Stimulated activated memory B cell treated with anti-CD40 and anti-IgM and Interleukin-4, amounts not matched to agents 10 μg/mL and 1 μg/mL and 100 μg/mL, for 72 hours (primary cell): ENCODE measurements at places on chromosomes 5 and 9.
A peak's percentile ranks its signal among the peaks of the same experiment; 100 is the strongest.

- ATAC-seq = no peak
These were observed 3.7 kb downstream of the ANXA1 start for GRCh38 chr9:73155377-73155776.

DNA sequence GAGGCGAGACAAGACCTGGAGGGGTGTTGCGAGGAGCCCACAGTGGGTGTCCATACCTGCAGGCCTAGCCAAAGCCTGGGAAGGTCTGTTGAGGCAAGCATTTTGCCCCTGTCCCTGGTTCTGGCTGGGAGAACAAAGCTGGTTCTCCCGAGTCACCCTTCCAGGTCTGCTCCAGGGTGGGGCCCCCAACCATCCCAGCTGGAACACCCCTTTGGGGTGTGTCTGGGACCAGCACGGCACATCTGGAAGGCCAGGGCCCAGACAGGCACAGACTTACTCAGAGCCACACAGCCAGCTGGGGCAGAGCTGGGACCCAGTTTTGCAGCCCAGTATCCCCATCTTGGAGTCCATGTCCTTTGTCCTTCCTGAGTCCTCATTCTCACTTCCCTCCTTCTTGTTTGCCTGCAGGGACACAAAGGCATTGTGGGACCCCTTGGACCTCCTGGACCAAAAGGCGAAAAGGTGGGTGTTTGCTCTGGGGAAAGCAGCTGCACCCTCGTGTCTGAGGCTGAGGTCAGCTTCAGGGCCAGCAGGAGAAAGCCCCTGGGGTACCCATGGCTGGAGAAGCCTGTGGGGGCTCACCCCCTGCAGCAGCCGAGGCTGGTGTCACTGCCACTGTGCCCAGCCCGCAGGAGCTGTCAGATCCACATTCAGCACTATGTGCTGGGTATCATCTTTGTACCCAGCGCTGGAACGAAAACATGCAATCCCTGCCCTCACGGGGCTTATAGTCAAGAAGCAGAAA, 38.4 kb upstream of the ORM1 start:
- no peak for ATAC-seq

DNA sequence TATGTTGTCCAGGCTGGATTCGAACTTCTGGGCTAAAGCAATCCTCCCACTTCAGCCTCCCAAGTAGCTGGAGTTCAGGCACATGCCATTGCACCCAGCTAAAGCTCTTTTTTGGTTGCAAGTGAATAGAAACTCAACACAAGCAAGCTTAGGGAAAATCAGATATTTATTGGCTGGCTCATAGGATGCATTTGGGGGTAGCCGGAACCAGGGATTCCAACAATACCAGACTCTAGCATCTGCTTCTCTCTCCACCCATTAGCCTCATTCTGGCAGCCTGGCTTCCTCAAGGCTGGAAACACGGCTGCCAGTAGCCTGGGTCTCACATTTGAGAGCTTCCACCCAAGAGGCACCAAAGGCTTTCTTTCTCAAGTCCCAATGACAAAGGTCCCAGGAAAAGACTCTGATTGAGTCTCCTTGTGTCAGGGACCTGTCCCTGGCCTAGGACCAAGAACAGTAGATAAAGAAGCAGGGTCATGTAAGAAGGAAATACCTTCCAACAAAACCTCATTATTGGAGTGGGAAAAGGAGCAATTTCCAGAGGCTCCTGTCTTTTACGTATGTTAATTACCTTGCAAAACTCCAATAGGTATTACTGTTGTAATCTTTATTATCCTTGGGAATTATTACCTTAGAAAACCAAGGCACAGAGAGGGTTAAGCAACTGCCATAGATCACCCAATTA, 23.0 kb upstream of the B4GALT1 start:
- ATAC-seq = no peak

GRCh38 chr5:32828492-32828891, 117.4 kb downstream of the NPR3 start:
- no peak for ATAC-seq

DNA sequence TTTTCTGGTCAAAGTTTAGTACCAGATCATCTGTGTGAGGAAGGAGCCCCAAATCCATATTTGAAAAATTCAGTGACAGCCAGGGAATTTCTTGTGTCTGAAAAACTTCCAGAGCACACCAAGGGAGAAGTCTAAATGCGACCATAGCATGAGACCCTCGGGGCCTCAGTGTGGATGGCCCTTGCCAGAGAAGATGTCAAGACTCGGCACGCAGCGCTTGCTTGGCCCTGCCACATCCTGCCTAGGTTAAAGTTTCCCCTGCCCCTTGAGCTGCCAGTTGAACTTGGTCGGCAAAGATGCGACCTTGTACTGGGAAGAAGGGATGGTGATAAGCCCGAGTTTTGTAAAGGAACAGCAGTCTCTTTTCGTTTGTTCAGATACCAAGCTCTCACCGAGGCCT, 65.8 kb downstream of the IL31RA start:
- ATAC-seq = no peak

- ATAC-seq = no peak
These were observed 7.4 kb upstream of the IFNA1 start for GRCh38 chr9:21432672-21433425.

GRCh38 chr9:127021664-127022363, 100.6 kb downstream of the ANGPTL2 start:
- no peak for ATAC-seq

DNA sequence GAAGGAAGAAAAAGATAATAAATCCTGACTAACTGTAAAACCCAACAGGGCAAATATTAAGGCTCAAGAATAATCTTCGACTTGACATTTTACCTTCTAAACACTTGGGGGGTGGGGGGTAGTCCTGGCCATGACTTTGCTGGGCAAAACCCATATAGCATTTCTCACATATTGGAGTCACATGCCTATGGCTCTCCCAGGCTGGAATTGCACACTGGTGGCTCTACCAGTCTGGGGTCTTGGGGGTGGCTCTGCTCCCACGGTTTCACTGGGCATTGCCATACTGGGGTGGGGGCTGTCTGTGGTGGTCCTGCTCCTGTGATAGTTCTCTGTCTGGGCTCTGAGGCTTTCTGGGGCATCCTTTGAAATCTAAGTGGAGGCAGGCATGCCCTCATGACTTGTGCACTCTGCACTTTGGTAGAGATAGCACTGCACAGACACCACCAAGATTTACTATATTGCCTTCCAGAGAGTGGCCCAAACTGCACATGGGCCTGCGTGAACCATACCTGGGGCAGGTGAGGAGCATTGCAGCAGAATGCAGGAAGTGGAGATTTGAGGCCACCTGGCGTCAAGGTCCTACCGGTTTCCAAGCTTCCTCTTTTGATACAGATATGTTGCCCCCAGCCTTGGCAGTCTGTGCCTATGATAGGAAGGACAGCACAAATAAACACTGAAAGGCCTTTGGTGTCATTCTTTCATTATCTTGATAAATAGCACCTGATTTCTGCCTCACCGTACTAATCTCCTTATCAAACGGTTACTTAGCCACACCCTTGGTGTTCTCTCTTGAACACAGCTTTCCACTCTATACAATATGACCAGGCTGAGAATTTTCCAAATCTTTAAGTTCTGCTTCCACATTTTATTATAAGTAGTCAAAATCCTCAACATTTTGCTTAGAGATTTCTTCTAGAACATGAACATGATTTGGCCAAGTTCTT, 29.8 kb downstream of the BAAT start:
- ATAC-seq = no peak

DNA sequence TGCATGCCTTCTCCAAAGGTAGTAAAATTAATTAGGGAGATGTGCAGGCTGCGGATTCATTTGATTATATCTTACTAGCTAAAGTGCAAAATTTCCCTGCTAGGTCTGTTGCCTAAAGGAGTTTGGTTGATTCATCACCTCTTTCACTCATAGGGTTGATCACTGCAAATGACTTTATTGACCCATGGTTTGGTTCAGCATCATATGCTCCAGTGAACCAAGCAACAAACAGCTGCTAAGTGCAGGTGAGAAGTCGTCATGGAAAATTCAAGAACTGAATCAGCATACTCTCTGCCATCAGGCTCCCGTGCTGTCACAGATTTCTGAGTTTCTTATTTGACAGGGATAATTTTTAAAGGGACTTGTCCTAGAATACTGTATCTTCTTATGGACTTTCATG, 571.8 kb upstream of the CDH18 start:
- no peak for ATAC-seq

GRCh38 chr5:59358005-59358861, 535.3 kb downstream of the PDE4D start:
- no peak for ATAC-seq

DNA sequence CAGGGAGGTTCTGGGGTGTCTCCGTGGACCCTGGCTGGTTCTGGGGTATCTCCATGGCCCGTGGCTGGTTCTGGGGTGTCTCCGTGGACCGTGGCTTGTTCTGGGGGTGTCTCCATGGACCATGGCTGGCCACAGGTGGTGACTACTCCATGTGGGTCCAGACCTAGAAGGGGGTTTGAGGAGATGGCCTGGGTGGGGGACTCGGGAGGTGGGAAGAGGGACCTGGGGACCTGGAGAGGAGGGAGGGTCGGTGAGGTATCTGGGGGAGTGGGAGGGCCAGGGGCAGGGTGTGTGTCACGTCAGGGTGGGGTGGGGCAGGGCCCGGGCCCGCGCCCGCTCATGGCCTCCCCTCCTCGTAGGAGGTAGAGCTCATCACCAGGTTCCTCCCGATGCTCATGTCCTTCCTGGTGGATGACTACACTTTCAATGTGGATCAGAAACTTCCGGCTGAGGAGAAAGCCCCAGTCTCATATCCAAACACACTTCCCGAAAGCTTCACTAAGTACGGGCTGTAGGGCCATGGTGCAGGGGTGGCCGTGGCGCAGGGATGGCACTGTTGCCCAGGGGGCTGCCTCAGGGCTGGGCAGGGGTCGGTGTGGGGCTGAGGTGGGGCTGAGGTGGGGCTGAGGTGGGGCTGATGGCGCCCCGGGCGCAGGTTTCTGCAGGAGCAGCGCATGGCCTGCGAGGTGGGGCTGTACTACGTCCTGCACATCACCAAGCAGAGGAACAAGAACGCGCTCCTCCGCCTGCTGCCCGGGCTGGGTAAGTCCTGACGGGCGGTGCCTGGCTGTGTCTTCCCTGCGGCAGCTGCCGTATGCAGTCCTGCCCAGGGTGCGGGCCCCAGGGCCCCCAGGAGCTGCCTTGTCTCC, 10.7 kb upstream of the TOR4A start:
- no peak for ATAC-seq

GRCh38 chr5:5483350-5483749, 60.9 kb downstream of the ICE1 start:
- no peak for ATAC-seq

- ATAC-seq = no peak
These were observed 233.3 kb downstream of the GAS1 start for GRCh38 chr9:86713970-86714369.

DNA sequence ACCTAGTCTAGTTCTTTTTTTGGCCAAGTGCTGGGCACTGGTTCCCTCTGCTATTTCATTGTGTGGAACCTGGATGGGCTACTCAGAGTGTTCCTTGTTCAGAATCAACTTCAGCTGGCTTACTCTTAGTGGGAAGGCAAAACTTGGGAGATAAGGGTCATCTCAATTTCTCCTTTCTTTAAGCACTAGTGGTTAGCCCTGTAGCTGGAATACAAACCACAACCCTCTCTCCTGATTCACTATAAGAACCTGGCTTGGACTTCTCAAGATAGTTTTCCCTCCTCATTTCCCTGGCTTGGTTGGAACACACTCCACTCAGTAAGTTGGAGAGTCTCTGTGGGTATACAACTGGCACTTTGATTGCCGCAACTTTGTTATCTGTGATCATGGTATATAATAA, 35.1 kb downstream of the GRIA1 start:
- ATAC-seq = no peak

- ATAC-seq = no peak
These were observed 226.4 kb downstream of the EFNA5 start for GRCh38 chr5:107444300-107444699.

- ATAC-seq = peak; percentile 53
These were observed 227.0 kb upstream of the DAP start for GRCh38 chr5:10987925-10988504.

DNA sequence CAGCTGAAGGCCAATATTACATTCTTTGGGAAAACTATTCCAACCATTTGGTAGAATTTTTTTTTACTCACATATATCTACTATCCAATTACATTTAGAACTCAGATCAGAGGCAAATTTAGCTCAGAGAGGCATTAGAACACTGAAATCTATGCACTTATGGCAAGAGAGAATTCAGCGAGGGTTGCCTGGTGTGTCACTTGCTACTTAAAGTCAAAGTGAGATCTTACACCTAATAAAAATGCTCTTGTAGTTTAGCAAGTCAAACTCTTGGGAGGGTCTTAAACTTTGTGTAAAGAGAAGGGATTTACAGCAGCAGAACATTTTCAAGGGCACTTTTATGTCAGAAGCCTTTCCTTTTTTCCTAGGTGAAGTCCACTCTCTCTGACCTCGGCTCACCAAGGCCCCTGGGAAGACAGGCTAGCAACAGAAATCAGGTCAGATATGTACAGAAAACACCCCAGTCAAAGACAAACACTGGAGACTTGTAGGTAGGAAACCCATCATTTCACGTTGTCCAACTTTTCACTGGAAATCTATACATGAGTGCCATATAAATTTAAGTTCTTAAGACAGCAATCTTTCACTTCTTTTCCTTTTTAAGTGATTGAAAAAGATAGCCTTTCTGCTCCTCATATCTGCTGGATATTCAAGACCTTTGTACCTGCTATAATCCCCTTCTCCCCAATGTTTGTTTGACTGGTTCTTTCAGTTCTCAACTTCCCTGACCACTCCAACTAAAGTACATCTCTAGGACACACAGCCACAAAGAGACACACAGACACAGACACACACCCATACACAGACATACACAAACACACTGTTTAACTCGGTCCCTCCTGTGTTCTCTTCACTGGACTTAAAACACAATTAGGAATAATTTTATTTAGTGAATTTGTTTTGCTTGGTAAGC, 635.8 kb downstream of the PDE4D start:
- no peak for ATAC-seq

- ATAC-seq = no peak
These were observed 218.6 kb downstream of the LURAP1L start for GRCh38 chr9:12993466-12993865.

DNA sequence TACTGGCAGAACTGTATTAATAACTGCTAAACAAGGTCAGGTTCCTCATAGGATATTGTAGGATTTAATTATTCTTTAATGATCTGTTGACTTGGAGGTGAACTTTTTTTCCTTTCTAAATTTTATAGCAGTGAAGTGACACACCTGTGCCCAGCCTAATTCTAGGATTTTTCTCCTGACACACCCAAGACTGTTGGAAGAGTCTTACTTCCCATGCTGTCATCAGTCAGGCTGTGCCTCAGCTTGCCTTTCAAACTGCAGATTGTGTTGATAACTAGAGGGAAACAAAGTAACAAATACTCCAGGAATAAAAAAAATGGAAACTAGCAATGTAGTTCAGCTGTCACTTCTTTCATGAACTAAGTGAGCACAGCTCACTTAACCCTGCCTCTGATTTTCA, 22.0 kb downstream of the OTULIN start:
- ATAC-seq = no peak
